ENCODE measurements at places on chromosomes 7 and 10.

- DNase-seq = no peak
Measured at GRCh38 chr10:110525349-110526260, 27.9 kb downstream of the DUSP5 start.

DNA sequence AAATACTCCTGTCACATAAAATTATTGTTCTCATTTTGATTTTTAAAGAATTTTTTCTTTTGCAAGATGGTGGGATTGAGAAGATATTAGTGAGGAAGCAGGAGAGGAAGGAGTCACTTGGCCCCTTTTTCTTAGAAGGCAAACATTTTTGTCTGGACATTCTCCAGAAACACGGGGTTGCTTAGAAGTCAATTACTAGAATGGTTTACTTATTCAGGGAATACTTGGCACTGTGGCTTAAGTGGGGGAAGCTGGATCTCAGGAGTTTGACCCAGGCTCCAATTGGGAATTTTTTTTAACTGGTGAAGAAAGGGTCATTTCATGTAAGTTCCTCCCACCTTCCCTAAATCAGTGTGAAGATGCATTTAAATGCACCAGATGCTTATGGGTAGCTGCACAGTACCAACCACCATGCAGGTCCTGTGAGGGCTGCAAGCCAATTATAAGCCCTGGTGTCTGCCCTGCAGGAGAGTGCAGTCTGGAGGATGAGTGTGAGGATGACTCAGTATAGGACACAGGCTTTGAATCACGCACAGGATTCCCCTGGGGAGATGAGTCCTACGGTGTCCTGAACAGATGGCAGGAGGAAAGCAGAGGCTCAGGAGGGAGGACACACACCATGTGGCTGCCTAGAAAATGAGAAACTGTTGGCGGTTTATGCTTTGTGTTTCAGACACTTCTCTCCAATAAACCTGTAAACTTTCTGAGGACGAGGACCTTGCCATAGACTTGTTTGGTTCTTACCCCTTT lies 299.1 kb downstream of the PLXNA4 start:
- peak; percentile 61 for DNase-seq

- no peak for DNase-seq
Measured at GRCh38 chr10:127142856-127143255, 53.5 kb downstream of the INSYN2A start.

DNA sequence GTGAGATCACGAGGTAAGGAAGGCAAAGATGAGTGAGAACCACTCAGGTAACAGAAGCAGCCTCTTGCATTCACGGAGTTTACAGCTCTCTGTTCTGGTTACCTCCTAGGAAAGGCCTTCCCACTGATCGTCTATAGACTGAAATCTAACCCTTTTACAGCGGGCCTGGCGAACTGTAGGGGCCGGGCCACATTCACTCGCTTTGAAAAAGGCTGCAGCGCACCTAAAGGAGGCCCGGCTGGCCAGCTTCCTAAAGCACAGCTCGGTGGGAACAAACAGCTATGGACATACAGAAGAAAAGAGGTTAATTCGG lies 565 bp downstream of the ATP5MK start:
- DNase-seq = no peak

- no peak for DNase-seq
Measured at GRCh38 chr10:132443605-132443982, 46.6 kb downstream of the PWWP2B start.

DNA sequence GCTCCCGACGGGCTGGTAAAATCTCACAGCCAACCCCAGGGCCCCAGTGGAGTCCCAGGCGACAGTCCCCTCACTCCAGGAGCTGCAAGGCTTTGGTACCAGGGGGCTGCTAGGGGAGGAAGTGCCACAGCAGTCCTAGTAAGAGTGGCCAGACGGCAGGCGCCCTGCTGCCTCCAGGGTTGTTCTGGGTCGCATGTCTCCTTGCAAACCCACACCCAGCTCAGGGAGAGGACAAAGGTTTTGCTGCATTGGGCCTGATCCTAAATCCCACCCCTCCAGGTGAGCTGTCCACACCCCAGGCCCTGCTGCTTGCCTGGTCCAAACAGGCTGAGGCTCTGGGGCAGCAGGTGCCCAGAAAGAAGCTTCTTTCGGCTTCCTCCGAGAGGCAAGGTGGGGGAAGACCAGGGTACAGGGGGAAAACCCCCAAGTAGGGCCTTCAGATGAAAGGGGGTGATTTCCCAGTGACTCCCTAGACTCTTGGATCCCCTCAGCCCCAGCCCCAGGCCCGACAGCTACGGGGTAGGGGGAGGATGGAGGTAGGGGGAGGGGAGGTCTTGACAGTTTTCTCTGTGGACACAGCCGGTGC lies 4.2 kb upstream of the KCP start:
- DNase-seq = no peak

- DNase-seq = no peak
Measured at GRCh38 chr7:12921751-12922345, 234.4 kb downstream of the ARL4A start.

DNA sequence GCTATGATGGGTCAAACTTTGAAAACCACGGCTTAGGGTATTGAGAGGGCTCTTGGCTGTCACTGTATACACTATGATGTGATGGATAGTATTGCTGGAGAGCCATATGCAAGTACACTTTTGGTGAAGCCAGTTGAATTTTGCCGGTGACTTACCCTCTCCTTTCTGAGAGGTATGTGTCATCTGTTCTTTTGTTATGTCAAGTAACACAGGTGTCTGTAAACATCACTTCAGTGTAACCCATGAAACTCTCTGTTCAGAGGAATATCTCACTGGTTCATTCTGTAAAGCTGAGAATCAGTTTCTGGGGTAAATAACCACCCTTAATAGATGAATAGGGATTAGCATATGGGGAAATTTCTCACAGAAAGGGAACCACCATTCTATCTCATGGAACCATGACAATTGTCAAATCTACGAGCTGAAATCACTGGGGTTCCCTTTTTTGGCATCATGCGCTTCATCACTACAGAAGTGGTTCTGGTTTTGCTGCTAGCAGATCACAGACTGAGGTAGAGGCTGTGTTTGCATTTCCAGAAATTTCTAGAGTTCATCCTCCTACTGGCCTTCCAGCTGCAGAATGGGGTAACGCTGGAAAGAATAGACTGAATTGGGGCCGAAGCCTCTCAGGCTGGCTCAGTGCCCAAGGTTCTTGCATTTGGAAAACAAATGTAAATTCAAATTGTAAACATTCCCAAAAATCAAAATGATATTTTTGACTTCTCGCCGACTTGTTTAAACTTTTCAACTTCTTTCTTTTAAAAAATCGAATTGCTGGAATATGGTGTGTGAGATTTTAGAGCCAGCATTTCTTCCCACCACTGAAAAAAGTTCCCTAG lies 83.3 kb upstream of the CREB5 start:
- DNase-seq = peak; percentile 13

DNA sequence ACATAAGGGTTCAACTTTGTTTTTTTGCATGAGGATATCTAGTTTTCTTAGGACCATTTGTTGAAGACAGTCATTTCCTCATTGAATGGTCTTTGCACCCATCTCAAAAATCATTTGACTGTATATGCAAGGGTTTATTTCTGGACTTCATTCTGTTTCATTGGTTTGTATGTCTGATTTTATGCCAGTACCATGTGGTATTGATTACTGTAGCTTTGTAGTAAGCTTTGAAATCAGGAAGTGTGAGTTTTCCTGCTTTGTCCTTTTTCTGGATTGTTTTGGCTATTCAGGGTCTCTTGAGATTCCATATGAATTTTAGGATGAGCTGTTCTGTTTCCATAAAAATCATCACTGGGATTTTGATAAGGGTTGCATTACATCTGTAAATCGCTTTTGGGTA lies 63.9 kb downstream of the SND1 start:
- DNase-seq = no peak

DNA sequence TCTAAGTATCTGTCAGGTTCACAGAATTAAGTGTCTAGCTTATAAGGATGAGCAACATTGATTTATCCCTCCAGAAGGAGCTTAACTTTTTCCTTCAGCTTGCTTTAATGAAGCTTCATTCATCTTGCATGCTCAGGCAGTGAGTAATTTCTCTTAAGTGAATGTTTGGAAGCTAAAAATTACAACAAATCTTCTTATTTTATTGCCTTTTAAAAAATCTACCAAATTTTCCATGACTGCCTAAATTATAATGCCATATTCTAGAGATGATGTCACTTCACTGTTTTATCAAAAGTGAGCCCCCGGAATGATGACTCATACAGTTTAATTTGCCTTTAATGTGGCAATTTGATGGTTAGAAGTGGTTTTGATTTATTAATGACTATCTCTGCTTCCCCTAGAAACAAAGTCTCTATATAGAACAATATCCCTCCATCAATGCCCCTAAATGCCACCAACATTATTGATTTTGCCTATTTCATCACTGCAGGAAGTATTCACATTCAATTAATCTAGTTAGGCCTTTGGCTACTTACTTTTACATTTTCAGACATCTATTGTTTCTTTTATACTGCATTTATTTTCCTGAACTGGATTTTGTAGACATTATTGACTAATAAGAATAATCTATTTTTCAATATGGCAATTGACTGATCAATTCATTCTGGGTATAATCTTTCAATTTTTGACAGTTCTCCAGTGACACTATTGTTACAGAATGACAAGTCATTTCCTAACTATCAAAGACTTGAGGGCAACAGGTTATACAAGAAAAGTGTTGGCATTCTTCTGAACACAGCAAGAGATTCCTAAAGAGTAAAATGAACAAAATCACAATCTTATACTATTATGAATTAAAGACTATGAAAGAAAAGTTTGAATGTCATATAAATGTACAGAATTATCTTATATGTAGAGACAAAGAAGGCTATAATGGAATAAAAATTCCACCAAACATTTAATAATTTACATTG lies 139.3 kb upstream of the ODAD2 start:
- no peak for DNase-seq

DNA sequence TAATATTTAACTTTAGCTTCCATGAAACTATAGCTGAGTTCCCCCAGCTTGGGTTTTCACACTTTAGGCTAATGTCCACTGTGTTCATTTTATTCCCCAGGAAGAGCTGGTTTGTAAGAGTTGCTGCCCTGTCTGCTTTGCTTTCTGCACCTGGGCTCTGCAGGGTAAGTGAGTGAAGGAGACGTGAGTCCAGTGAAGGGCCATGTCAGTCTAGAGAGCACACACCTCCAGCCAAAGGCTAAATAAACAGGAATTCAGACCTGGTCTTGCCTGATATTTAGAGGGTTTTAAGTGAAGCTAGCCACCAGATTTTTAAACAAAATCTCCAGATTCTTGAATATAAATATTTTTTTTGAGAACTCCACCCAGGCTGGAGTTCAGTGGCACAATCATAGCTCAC lies 24.5 kb upstream of the FZD1 start:
- no peak for DNase-seq

DNA sequence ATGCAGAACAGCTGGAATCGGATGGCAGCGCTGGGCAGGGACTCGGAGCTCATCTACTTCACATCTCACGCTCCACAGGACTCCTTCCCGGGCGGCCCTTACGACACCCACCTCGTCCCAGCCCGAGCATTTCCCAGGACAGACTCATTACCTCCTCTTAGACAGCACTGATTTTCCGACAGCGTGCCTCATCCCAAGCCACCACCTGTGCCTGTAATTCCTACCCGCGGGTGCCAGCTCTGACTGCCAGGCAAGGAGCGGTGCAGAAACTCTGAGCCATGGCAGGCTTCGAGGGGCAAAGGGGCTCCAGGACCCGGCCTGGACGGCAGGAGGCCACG lies 25.6 kb downstream of the GPER1 start:
- DNase-seq = no peak

DNA sequence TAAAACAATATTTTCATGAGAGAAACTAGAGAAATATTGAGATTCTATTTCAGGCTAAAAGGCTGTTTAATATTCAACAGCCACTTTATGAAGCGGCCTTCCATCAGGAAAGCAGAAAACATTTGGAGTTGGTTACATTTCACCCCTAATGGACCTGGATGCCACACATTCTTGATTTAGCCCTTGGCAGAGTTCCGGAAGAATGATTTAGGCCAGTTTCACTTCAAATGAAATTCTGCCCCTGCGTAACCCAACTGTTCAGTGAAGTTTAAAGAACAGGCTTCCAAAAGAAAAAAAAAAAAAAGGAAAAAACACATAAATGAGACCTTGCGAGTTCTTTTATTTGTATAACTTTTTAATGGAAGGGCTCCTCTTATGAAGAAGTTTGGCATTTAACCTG lies 239.2 kb upstream of the AKR1E2 start:
- DNase-seq = no peak

- peak; percentile 66 for DNase-seq
Measured at GRCh38 chr7:14197280-14197679, 207.8 kb upstream of the ETV1 start.

DNA sequence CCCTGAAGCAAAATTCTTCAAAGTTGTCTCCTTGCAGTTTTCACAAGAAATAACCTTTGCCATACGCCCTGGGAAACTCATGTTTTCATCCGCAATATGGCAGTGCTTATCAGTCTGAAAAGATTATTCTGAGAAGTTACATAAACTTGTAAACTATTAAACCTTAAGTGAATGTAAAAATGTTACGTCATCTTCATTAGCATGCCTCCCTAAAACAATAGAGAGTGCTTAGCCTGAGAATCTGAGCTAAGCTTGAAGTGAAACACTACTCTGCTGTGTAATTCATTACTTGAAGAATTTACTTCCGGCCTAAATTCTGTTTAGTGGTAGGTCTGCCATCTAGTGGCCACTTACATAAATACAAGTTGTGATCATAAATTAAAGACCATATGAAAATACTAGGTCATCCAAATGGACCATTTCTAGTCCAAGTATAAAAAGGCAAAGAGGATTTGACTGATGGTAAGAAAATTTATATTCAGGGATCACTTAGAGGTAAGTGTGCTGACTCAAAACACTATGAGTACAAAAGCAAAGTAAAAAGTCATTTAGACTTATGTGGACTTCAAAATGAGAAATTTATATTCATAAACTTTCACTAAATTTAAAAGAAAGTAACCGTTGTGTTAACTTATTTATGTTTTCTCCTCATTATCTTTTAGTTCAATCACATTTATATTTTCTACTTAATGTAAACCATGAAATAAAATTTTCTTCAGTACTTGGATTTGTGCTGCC lies 745.1 kb upstream of the LRRTM3 start:
- peak; percentile 19 for DNase-seq

DNA sequence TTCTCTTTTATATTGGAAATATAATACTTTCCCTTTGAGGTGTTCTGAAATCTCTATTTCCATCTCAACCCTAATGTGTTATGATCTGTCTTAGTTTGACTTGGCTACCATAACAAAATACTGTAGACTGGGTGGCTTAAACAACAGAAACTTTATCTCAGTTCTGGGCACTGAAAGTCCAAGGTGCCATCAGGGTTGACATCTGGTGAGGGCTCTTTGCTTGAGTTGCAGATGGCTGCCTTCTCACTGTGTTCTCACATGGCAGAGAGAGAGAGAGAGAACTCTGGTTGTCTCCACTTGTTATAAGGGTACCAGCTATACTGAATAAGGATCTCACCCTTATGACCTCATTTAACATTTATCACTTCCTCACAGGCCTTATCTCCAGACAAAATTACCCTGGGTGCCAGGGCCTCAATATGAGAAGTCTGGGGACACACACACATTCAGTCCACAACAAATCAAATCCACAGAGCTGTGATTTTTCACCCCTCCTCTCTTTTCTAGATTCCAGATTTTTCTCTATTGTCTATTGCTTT lies 104.5 kb downstream of the SRI start:
- no peak for DNase-seq

Measured in NCI-H1092 treated with DMSO at 0.1 percent for 48 hours (cell line).